ENCODE measurements at places on chromosomes 5 and 9.
A peak's percentile ranks its signal among the peaks of the same experiment; 100 is the strongest.

- DNase-seq, result peak; percentile 12
Measured at GRCh38 chr5:60843936-60844905, at the start of gene ELOVL7. Gene ELOVL7 (minus strand): TSS chr5:60844269. CDS start chr5:60787397, 56,872 bp downstream.

DNA sequence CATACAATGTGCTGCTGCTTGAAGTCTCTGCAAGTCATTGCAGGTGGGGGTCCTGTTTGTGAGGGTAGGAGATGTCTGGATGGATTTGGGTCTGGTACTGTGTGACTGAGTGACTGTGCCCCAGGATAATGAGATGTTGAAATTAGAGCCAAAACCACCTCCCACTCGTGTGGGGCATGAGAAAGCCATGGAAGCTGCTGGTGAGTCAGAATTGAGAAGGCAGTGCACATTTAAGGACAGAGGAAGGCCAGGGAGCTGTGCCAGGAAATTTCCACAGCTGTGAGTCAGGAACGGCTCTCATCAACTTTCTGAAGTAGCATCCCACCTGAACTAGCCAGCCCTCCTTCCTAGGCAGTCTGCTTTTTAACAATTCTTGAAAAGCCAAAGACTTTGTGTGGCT lies 229.8 kb downstream of the DRD1 start:
- DNase-seq, result no peak

DNA sequence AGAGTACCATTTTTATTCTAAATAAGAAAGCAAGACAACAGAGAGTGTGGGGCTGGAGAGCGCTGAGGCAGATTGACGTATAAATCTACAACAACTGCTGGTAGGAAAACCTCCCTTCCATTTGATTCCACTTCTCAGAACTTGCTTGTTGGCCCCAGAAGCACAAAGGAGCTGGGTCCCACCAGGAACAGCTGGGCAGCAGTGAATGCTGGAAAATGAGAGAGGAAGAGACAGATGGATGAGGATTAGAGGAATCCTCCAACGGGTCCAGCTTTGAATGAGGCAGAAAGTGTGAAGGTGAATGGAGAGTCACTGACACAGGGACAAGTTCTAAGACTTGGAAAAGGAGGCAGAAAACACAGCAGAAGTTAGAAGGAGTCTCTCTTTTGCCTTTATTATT lies 14.8 kb downstream of the TAS2R1 start:
- no peak for DNase-seq

DNA sequence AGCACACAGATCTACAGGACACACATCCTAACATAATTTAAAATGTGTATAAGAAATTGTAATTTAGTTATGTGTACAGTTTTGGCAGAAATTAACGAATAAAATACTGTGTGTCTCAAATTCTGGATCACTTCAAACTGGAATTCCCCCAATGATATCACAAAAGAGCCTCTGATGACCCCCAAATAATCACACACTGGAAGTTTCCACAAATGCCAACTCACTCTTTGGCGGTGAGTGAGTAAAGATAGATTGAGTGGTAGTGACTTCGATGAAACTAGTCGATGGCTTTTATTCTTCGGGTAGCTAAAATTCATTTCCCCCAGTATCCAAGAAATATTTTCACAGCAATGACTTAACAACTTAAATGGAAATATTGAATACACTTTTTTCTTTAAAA lies 2.2 kb downstream of the ZNF366 start:
- no peak for DNase-seq
